CD8-positive, alpha-beta memory T cell (primary cell): ENCODE measurements at places on chromosomes 5 and 9. TPM values are rescaled to one million over a fixed set of nuclear protein-coding genes. Genes with fewer than 3 reads are reported as not detected.

The PCDHGC4 gene
- polyA plus RNA-seq: not detected

- no peak for DNase-seq
- H3K27ac ChIP-seq: no peak overlapping the region
- H3K36me3 ChIP-seq: no peaks in the 10 kb centered on the region
- H3K27me3 ChIP-seq: no peaks in the 10 kb centered on the region
- H3K4me1 ChIP-seq: no peaks in the 10 kb centered on the region
Measured at GRCh38 chr9:136773386-136774044, 9.2 kb upstream of the LCN15 start.

DNA sequence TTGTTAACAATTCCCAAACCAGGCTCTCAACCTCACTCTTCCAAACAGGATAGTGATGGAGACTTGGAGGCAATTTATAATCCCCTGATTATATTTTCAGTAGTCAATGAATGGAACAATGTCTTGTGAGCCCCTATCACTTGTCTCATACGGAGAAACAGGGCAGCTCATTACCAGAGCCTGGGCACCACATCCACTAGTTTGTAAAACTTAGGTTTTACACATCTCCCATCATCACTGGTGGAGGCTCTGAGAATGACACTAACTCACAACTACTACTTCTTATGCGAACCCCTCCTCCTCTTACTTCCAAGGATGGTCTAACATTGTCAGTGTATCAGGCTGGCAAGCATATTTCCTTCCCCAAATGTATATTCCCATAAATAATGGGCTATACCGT lies 253.7 kb downstream of the EPB41L4A start:
- no peaks in the 10 kb centered on the region for H3K27me3 ChIP-seq
- H3K36me3 ChIP-seq: peaks cover 18% of the 10 kb centered on the region
- H3K27ac ChIP-seq: no peak overlapping the region
- DNase-seq: no peak
- H3K4me1 ChIP-seq: peaks cover 23% of the 10 kb centered on the region

DNA sequence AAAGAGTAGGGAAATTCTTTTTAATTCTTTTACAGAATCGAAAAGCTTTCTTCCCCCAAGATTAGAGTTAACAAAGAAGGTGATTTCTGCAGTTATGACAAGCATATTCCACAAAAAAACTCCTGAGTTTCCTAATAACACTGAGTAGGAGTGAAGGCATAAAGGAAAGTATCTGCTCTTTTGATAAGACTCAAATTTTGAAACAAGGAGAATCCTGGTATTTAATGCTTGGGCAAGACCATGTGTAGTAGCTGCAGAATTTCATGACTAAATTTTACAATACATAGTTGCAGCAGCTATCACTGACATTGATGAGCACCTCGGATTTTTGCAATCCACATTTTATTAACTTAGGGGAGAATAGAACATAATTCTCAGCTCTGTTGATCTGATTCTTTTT lies 92.6 kb downstream of the MARCHF3 start:
- no peak overlapping the region for H3K27ac ChIP-seq
- DNase-seq: no peak
- no peak overlapping the region for H3K4me3 ChIP-seq
- H3K36me3 ChIP-seq: no peaks in the 10 kb centered on the region
- H3K27me3 ChIP-seq: no peaks in the 10 kb centered on the region
- no peaks in the 10 kb centered on the region for H3K4me1 ChIP-seq

The CAAP1 gene
- polyA plus RNA-seq: 20.8 TPM

- no peak overlapping the region for H3K4me3 ChIP-seq
- no peaks in the 10 kb centered on the region for H3K36me3 ChIP-seq
- H3K4me1 ChIP-seq: no peaks in the 10 kb centered on the region
- no peak for DNase-seq
- no peaks in the 10 kb centered on the region for H3K27me3 ChIP-seq
Measured at GRCh38 chr9:36548454-36548853, 24.2 kb upstream of the MELK start.

The ACOT12 gene
- not detected for polyA plus RNA-seq

- no peaks in the 10 kb centered on the region for H3K27me3 ChIP-seq
- DNase-seq: no peak
- no peak overlapping the region for H3K27ac ChIP-seq
- peaks cover 7% of the 10 kb centered on the region for H3K36me3 ChIP-seq
- no peak overlapping the region for H3K4me3 ChIP-seq
Measured at GRCh38 chr5:109786206-109786855, 96.6 kb downstream of the MAN2A1 start.

DNA sequence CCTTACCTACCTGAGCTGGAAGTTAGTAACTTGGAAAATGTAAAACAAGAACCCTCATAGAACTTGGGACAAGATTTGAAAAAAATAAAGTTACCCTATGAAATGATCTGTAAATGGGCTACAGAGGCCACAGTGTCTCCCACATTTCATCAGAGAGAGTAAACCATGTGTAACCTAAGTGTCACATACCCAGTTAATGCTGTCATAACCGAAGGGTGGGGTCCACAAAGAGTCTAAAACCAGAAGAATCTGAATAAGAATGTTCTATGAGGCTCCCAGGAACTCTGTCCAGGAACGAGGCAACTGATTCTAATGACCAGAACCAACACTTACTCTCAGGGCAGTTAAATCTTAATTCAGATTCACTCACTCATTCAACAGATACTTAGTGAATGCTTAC lies 1.0 kb upstream of the FAM13B start:
- no peak for DNase-seq

The RACK1 gene
- polyA plus RNA-seq: 1,821 TPM

- H3K36me3 ChIP-seq: peaks cover 13% of the 10 kb centered on the region
- H3K4me3 ChIP-seq: no peak overlapping the region
- peaks cover 40% of the 10 kb centered on the region for H3K4me1 ChIP-seq
- DNase-seq: no peak
- no peaks in the 10 kb centered on the region for H3K27me3 ChIP-seq
Measured at GRCh38 chr5:140558542-140558941, 1.3 kb upstream of the SRA1 start.
